ENCODE measurements at places on chromosomes 16 and 17. TPM values are rescaled to one million over a fixed set of nuclear protein-coding genes. Genes with fewer than 3 reads are reported as not detected.

The CACNA1H gene
- total RNA-seq: not detected

The MSLN gene
- not detected for total RNA-seq

The CMTM1 gene
- total RNA-seq: 3.3 TPM

The PMFBP1 gene
- 0.14 TPM for total RNA-seq

The GSDMA gene
- total RNA-seq: not detected

The CHST5 gene
- not detected for total RNA-seq

All from thoracic aorta endothelial cell (primary cell).